ENCODE measurements at places on chromosomes 3 and 15.
A peak's percentile ranks its signal among the peaks of the same experiment; 100 is the strongest.

GRCh38 chr3:81752604-81753003 lies 8.8 kb downstream of the GBE1 start:
- DNase-seq = no peak

DNA sequence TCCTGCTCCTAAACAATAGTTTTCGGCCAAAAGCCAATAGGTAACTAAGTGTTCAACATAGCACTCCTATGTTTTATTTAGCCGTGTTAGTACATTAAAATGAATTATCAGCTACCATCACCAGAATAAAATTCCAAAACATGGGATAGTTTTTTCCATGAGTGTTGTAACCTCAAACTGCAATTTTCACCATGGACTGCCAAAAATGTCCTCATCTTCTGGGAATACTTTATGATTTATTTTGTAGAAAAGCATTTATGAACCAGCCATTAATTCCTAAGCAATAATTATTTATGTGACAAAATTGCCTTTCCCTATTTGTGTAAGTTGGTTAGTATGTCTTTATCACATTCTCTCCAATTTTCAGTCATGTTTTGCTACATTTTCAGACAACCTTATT lies 438.1 kb downstream of the NAALADL2 start:
- DNase-seq = no peak

DNA sequence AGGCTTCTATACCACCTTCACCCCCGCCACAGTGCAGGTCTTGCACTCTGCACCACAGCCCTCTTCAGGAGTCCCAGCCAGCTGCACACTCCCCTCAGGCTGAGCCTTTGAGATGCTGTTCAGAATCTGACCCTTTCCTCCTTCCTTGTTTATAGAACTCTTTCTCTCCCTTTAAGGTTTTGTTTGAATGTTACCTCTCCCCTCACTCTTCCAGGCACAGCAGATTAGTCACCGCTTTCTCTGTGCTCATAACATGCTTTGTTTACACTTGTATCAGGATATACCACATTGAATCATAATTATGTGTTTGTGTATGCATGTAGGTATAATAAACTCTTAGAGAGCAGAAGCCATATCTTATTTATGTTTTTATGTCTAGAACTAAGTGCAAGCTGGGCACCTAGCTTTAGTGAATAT lies 168.4 kb upstream of the BCL6 start:
- DNase-seq = no peak

DNA sequence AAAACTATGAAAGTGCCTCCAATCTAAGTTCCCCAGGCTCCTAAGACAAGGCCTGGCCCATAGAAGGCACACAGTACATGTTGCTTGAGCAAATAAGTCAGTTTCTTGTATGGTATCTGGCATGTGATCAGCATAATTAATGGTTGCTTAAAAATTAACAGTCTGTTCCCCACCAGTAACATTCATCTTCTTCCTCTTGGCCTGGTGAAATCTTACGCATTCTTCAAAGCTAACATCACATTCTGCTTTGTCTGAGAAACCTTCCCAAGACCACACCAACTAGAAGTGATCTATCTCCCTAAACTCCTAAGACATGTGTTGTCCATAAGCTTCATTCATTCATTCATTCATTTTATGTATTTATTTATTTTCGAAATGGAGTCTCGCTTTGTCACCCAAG lies 48.1 kb downstream of the LIPC start:
- no peak for DNase-seq

GRCh38 chr3:24047513-24047912 lies 102.4 kb downstream of the NR1D2 start:
- no peak for DNase-seq

- no peak for DNase-seq
Observed at GRCh38 chr3:46756642-46757041, 39.0 kb upstream of the PRSS50 start.

GRCh38 chr3:160129459-160130061 lies 95.7 kb upstream of the C3orf80 start:
- DNase-seq = no peak

- no peak for DNase-seq
Observed at GRCh38 chr15:29053661-29054131, 167.9 kb downstream of the APBA2 start.

DNA sequence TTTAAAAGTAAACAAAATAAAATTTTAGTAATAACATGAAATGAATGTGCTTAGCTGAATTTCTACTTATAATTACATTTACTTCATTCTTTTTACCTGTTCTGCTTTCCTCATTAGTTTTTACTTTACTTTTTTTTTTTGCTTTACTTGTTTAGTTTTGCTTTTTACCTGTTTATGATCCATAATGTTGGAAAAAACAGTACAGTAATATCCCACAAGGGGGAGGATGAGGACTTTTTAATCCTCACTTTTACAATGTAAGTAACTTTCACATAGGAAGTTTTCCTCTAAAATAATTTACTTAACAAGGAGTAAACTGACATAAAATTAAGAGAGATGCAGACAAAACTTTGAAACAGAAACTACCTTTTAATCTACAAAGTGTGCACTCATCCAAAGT lies 268.7 kb downstream of the TBC1D5 start:
- DNase-seq = no peak

GRCh38 chr3:176428552-176428951 lies 768.7 kb downstream of the TBL1XR1 start:
- DNase-seq = no peak

GRCh38 chr15:24957691-24958090 lies 2.9 kb downstream of the SNRPN start:
- DNase-seq = peak; percentile 13

DNA sequence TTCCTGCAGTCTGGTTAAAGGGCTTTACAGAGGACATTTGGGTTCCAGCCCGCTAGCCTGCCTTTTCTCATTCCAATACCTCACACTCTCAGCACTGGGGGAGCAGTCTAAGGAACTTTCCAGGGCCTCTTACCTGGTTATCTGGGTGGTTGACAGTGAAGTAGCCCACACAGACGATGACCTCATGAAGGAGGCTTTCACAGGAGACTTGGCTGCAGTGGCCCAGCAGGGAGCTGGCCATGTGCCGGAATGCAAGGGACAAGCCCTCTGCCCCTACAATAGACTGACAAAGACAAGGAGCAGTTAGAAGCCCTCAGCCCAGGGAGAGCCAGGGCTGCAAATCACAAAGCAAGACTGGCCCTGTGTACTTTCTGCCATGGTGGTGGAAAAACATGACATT lies 39.5 kb downstream of the ISL2 start:
- DNase-seq = no peak

DNA sequence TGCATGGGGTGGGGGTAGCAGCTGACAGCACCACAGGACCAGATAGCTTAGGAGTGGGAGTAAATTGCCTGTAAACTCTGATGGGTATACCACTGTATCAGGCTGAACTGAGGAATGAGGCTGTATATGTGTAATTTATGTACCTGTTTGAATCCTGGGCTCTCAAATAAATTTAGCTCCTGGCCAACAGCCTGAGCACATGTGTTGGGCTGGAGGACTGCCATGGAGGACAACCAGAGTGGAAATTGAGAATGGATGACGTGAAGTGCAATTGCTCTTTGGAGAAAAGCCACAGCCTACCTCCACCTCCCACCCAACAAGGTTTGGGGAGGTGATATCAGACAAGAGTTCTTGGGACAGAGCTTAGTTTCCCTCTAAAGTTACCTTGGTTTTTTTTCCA lies 328.6 kb upstream of the PROK2 start:
- no peak for DNase-seq

GRCh38 chr3:72346526-72346926 lies 501.7 kb downstream of the SHQ1 start:
- DNase-seq = no peak

DNA sequence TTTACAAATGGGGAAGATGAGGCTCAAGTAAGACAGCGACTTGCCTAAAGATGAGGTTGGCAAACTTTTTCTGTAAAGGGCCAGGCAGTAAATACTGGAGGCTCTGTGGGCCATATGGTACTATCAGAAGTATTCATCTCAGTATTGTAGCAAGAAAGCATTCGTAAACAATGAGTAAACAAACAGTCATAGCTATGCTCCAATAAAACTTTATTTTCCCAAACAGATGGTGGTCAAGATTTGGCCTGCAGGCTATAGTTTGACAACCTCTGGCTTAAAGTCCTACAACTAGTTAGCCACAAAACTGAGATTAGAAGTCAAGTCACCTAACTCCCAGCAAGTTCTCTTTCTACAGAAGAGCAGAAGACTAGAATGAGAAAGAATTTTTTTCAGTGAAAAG lies 177.0 kb upstream of the NECTIN3 start:
- no peak for DNase-seq

DNA sequence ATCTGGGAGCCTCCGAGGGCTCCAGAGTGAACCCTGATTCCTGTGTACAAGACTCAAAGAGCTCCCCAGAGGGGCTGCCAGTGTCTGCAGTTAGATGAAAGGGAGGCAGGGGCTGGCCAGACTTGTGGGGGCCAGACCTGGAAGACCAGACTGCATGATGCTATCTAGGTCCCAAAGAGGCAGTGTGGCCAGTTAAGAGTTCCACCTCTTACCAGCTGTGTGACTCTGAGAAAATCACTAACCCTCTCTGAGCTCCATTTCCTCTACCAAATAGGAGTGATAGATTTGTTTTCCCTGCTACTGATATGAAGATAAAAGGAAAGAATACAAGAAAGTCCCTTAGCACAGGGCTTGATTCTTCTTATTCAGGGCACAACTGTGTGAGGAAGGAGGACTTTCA lies 29.0 kb downstream of the ACSBG1 start:
- DNase-seq = no peak

- DNase-seq = no peak
Observed at GRCh38 chr3:10351013-10351735, 30.3 kb upstream of the SEC13 start.

GRCh38 chr3:134622806-134623365 lies 27.9 kb downstream of the KY start:
- no peak for DNase-seq

DNA sequence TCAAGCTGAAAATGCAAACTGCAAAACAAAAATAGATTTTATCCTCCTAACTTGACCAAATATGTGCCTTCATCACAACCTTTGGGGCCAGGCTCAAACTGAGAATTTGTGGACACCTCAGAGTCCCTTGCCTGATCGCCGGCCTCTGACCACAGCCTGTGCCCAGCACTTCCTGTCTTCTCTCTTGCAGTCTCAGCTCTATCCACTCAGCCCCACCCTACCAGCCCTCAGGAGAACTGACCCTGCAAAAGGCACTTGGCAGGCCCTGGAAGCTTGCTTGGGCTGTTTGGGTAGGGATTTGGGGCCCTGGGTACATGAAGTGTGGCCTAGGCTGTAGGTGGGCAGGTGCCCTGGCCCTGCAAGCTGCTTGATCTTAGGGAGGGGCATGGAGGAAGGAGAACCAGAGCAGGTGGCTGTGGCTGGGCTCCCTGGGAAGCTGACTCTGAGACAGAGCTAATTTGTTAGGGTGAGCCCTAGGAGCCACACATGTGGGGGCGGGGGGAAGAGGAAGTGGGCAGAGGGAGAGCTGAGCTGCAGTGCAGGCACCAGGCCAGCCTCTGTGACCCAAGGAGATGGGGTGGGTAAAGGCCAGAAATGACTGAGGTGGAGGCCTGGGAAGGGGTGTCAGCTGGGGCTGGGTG lies 8.6 kb downstream of the CLEC3B start:
- DNase-seq = no peak

GRCh38 chr3:172241405-172241804 lies 202.0 kb downstream of the FNDC3B start:
- no peak for DNase-seq

DNA sequence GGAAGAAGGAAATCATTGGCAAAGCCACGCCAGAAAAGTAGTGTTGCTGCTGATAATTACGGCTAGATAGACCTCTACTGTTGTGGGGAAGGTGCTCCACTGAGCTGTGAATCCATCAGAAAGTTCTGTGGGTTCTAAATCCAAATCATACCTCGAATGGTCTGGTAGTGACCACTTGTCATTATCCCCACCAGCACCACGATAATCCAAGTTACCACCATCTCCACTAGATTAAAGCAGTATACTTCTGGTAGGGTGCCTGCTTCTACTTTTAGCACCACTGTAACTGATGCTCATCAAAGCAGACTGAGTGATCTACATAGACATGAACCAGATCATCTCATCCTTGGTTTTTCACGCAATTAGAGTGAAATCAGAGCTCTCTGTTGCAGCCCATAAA lies 185.5 kb downstream of the FMN1 start:
- DNase-seq = no peak

GRCh38 chr15:76987896-76988860 lies 6.7 kb upstream of the PSTPIP1 start:
- no peak for DNase-seq

- no peak for DNase-seq
Observed at GRCh38 chr15:94280301-94280700, 48.9 kb downstream of the MCTP2 start.

DNA sequence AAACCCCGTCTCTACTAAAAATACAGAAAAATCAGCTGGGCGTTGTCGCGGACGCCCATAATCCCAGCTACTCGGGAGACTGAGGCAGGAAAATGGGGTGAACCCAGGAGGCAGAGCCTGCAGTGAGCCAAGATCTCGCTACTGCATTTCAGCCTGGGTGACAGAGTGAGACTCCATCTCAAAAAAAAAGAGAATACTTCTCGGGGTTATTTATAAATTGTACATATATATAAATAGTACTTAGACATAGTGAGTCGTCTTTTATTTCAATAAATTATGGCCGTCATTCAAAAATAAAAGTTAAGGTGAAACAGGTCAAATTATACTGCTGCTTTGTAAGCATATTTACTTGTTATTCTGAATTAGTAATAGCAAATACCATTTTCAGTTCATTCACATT lies 12.1 kb upstream of the EBLN2 start:
- DNase-seq = no peak

DNA sequence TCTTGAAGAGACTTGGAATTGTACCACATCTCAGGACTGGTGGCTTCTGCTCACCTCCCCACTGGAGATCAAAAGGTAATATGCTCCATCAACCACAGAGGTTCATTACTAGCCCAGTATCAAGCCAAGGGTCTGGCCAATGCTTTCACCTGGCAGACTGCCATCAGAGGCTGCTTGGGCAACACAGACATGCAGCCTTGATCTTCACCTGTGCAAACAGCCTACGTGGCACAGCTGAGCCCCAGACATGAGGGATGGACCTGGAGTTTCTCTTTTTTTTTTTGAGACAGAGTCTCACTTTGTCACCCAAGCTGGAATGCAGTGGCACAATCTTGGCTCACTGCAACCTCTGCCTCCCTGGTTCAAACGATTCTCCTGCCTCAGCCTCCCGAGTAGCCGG lies 105.6 kb upstream of the HES1 start:
- no peak for DNase-seq

DNA sequence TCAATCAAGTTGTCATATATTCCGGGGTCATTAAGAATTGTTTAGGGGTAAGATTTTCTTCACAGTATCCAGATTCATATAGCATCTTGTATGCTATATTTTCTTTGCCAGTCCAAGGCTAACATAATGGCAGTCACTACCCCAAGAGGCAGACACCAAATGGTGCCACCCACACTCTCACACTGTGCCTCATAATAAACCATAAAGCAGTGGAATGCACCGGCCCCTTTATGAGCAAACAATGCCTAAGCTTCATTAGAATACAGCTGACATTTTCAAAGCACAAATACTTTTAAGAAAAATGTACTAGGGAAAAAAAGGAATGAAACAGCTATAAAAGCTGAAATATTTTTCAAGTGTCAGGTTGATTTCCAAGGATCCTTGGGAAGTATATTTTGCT lies 121.6 kb downstream of the TFDP2 start:
- DNase-seq = peak; percentile 45
